ENCODE measurements at places on chromosomes 4 and X.

GRCh38 chrX:66676413-66676812, 37.5 kb upstream of the EDA2R start:
- DNase-seq = no peak

DNA sequence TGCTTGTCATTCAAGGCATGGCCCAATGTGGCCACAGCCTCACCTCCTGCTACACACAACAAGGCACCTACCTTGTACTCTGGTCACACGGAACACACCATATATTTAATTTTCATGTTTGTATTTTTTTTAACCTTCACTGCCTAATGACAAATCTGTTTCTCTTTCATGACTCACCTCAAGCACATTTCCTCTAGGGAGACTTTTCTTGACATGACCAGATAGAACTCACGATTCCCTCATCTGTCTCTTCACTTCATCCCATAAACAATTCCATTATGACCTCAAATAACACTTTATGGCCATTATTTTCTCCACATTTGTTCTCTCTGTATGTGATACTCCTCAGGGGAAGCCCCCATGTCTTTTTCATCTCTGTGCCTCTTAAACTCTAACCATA, 11.1 kb downstream of the DRP2 start:
- no peak for DNase-seq

- no peak for DNase-seq
Observed at GRCh38 chr4:132016703-132017350, 1132.3 kb upstream of the PCDH10 start.

- peak; percentile 19 for DNase-seq
Observed at GRCh38 chrX:102720237-102721168, at the start of gene GPRASP3. Gene GPRASP3 (plus strand): TSS chrX:102720743. CDS start chrX:102748996, 28,253 bp downstream.

GRCh38 chrX:13863324-13863723, 46.4 kb upstream of the GPM6B start:
- DNase-seq = no peak

DNA sequence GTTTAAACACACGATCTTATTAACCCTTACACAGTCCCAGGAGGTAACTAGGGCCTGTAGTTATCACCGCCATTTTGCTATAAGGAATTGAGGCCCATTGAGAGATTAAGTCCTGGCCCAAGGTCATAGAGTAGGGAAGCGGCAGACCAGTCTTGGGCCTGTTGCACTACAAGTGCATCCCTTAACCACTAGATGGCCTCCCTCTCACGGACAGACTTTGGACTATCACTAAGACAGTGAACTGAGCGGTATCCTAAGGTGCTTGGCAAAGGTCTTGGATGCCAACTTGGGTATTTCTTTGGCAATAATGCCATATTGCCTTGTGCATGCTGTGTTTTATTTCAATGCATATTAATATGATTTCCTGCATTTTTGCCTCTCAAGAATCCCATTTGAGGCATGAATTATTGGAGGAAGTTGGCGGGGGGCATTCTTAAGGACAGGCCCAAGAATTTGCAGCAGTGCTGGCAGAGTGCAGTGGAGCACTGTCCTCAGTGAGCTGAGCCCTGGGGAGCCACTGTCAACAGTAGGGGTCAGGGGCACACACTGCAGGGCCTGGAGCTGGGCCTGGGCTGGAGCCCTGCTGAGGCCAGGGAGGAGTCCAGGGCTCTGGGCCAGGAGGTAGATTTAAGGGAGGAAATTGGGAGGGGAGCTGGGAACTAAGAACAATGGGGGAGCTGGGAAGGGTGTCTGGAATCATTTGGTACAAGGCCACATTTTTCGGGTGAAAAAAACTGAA, 147.4 kb downstream of the SMIM20 start:
- no peak for DNase-seq

DNA sequence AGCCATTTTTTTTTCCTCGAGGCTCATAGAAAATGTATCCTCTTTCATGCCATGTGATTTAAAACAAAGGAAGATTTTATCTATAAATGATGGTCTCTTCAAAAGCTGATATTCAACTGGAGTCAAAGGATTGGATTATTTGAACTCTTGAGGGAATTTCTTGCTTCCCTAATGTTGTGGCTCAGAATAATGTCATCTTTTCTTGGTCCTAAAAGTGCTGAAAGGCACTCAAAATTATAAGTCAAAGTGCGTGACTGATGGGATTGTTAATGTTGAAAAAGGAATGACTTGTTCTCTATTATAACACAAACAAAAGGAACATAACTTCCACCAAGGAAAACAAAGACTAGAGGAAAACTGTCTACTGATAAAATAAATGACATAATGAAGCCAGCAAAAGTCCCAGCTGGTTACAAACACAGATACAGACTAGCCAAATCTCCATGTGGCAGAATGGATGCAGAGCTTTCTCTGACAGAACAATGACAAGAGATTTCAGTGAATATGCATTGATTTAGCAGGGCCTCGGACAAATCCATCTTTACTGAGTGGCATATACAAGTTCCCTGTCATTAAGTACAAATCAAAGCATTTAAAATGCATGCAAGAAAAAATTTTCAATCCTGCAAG, 552.6 kb downstream of the GBA3 start:
- no peak for DNase-seq

DNA sequence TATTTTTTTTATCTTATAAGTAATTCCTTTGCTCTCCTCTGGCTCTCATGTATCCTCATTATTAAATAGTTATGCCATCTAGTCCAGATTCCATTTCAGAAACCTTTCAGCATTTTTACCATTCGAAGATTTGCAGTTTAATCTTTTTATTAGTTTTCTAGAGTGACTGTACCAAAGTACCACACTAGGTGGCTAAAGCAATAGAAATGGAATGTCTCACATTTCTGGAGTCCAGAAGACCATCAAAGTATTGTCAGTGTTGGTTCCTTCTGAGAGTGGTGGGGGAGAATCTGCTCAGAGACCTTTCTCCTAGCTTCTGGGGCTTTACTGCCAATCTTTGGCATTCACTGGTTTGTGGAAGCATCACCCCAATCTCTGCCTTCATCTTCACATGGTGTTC, 3.7 kb upstream of the PNMA3 start:
- DNase-seq = no peak

DNA sequence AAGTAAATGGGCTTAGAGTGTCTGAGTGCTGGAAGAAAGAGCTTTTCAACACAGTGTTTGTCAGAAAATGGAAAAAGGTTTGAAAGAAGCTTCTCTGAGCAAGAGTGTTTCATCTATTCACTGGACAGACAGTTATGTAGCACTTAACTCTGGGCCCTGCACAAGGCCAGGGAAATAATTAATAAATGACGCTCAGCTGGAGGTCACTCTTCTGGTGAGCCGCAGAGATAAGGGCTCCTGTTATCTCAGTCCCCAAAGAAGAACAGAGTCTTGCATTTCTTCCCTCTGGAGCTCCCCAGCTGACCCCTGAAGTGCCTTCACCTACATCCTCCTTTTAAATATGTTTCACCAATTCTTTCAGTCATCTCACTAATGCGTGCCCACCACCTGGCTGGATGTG, 90.4 kb downstream of the SLC16A2 start:
- no peak for DNase-seq

DNA sequence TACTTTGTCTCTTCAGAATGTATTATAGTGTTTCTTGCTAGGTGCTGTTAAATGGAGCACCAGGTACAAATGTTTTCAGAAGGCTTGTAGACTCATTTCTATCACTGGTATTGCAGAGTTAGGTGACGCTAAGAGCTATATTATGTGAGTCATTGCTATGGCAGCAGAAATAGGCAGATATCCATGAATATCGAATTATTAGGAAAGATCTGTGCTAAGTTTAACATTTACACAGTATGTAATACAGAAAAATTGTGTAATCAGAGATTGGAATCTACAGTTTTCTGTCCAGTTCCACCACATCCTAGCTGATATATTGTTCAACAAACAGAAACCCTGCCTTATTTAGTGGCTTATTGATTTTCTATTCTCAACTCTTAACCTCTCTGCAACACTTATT, 1025.5 kb downstream of the STIM2 start:
- no peak for DNase-seq

DNA sequence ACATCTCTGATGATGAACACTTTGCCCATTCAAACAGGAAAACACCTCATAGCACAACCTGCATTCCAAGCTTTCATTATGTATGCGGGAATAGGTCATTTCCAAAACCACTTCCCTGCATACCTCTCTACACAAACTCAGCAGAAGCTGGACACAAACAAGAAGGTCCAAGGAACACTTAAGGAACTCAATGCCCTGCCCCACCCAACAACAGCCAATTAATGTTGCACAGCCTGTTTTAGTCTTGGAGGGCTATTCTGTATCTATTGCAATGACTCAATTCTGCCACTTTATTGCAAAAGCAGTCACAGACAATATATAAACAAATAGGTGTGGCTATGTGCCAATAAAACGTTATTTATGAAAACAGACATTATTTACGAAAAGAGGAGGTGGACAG, 16.7 kb downstream of the OPHN1 start:
- DNase-seq = no peak

- no peak for DNase-seq
Observed at GRCh38 chr4:179225594-179225993, 1783.4 kb upstream of the AGA start.

DNA sequence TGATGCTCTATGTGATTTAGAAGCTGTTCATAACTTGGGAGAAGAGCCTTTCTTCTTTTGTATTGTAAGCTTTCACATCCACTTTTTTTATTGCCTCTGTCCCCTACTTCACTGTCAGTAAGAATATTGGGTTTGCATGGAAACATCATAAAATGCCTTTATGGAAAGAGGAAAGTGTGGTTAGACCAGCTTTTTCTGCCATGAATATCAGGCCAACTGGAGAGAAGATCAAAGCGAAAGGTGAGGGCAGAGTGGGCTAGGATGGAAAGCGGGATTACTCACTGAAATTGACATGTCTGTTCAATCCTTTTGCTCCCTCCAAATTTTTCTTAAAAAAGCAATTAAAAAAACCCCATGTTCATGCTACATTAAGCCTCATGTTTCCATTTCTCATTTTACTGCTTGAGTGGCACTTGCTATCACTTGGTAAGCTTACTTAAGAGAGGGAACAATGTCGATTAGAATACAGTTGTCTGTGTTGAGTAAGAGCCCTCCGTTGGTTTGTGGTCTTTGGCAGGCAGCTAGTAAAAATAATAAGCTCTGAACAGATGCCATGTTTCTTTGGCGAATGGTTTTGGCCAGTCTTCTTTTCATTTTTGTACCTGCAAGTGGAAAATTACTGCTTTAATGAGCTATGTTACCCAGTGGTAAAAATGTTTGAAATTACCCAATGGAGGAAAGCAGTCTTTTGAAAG, 35.9 kb downstream of the SUPT20HL1 start:
- no peak for DNase-seq

- DNase-seq = no peak
Observed at GRCh38 chr4:38611676-38612075, 52.3 kb upstream of the KLF3 start.

DNA sequence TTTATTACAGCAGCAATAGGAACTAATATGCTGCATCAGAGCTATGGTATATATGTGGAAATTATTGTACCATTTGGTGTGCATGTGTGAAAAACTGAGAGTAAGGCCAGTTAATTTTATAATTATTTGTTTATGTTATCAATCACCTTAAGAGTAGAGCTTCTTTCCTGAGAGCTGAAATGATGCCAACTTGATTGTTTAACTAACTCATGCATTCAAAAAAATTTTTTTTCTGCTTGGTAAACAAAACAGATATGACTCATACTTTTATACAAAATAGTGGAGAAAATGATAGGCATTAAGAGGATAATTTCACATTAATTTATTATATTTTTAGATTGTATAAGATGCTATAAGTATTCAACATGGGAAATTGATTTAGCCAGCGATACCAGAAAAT, 622.7 kb downstream of the RAPGEF2 start:
- DNase-seq = no peak

DNA sequence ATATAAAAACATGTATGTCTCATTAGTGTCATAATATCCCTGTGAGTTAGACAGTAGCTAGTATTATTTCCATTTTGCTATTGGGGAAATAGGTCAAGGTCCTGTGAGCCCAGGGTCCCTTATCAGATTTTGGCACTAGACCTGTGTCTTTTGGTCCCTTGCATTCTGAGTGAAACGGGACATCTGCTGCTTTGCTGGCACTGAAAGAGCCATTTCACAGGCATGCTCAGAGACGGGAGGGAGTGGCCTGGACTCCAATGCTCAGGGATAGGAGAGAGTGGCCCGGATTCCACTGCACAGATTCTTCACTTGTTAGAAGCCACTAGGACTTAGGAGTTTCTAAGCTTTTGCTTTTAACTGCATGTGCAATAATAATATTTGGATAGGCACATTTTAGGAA, 177.2 kb downstream of the TSPAN5 start:
- no peak for DNase-seq

DNA sequence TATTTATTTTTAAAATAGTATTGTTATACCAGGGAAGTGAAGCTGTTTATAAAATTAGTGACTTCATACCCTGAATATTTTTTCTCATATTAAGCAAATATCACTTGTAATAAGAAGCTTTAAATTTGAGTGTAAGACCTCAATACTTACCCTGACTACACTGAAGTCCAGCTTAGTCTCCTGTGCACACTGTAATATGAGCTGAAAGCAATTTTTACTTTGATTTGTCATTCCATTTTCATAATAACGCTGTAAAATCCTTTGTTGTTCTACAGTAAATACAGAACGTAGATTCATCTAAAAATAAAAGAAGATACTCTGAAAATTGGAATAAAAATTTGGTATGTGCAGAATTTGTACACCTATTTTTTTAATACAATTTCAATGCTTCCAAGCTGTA, 27.2 kb downstream of the HDX start:
- DNase-seq = no peak

GRCh38 chrX:154381271-154381670, 2.2 kb downstream of the EMD start:
- no peak for DNase-seq

- no peak for DNase-seq
Observed at GRCh38 chrX:41559235-41560052, 112.3 kb downstream of the NYX start.

GRCh38 chr4:101299899-101300540, 47.3 kb downstream of the PPP3CA start:
- DNase-seq = no peak

DNA sequence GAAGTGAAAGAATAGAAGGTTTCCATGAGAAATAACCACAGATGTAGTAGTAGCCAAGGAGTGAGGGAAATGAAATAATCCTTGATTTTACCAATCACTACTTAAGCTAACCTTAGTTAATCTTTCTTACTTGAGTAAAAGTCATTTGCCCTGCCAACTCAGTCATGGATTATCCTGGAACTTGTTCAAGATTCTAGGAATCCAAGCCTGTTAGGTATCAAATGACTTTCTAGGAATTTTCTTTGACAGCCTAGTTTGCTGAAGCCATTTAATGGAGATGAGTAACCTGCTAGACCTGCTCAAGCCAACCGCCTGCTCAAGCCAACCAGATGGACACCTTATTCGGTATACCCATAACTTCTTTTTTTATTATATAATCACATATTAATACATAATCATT, 180.5 kb downstream of the KLHL13 start:
- no peak for DNase-seq

- DNase-seq = no peak
Observed at GRCh38 chr4:126777649-126778048, 855.1 kb upstream of the INTU start.

- DNase-seq = no peak
Observed at GRCh38 chrX:119738742-119739141, 19.6 kb upstream of the SOWAHD start.

GRCh38 chr4:108730579-108730978, 32.3 kb downstream of the ETNPPL start:
- no peak for DNase-seq

GRCh38 chr4:182642831-182643230, 274.4 kb downstream of the DCTD start:
- no peak for DNase-seq

All from activated CD8-positive, alpha-beta memory T cell treated with anti-CD3 and anti-CD28 coated beads for 1 hour (primary cell).